ENCODE measurements at places on chromosomes 13 and 19.

DNA sequence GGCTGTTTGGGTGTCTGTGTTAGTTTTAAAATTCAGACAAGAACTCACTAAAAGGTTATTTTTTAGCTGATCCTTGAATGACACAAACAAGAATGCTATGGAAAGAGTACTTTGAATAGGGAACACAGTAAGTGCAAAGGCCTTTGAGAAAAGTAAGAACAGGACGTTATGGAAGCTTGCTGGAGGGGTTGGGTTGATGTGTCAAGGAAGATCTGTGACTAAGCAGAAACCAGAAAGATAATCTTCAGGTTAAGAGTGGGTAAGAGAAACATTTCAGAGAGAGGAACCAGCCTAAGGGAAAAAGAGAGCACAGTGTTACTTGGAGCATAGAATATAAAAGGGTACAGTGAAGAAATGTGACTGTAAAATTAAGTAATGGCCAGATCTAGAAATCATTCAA, 41.2 kb upstream of the TRPC4 start:
- DNase-seq = no peak

DNA sequence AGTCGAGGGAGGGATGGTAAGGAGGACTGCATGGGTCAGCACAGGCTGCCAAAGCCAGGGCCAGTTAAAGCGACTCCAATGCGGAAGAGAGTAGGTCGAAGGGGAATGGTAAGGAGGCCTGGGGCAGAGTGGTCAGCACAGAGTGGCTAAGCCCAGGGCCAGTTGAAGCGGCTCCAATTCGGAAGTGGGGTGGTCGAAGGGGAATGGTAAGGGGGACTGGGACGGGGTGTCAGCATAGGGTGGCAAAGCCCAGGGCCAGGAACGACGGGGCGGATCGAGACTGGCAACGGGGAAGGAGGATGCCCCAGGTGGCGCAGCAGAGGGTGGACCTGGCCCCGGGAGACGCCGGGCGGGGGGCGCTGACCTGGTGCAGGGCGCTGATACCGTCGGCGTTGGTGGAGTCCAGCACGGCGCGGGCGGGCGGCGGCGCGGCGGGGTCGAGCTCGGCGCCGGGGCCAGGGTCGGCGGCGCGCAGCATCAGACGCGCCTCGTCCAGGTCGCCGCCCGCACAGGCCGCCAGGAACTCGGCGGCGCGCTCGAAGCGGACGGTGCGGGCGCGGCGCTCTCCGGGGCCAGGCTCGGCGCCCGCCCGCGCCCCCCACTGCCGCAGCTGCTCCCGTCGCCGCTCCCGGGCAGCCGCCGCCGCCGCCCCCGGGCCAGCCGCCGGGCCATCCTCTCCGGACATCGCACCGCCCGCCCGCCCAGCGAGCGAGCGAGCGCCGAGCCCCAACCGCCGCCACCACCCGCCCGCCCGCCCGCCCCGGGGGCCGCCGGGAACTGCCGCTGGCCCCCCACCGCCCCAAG, at the start of gene PPP1R12C:
Gene PPP1R12C (minus strand): TSS at position 779 of the 804 bp plus-strand sequence. CDS start 94 bp downstream, at position 685.
- DNase-seq = no peak

GRCh38 chr19:29886586-29886985, 55.5 kb upstream of the URI1 start:
- no peak for DNase-seq

GRCh38 chr13:95601906-95602305, 42.6 kb downstream of the DZIP1 start:
- DNase-seq = no peak

GRCh38 chr19:16405797-16406196, 66.0 kb downstream of the EPS15L1 start:
- no peak for DNase-seq

DNA sequence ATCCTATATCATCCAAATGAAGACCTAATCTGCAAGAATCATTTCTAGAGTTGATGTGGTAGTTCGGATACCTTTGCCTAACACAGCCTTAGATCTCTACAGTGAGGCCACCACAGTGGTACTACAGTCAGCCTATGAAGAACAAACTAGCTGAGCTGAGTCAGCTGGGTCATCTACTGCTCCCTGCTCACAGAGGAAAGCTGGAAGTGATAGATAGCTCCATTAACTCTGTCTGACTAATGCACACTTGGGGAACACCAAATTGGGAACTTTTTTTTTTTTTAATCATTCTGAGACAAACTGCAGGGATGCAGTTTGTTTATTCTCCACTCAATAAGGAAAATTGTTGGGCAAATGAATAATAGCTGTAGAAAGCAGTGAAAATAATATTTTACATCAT, 1160.6 kb downstream of the PCDH9 start:
- no peak for DNase-seq

- DNase-seq = no peak
These were observed 10.6 kb upstream of the ZNF460 start for GRCh38 chr19:57269515-57270250.

- no peak for DNase-seq
These were observed 247.8 kb upstream of the ZNF507 start for GRCh38 chr19:32097620-32098019.

- peak; percentile 31 for DNase-seq
These were observed 630 bp downstream of the RAP2A start for GRCh38 chr13:97434397-97435201.

DNA sequence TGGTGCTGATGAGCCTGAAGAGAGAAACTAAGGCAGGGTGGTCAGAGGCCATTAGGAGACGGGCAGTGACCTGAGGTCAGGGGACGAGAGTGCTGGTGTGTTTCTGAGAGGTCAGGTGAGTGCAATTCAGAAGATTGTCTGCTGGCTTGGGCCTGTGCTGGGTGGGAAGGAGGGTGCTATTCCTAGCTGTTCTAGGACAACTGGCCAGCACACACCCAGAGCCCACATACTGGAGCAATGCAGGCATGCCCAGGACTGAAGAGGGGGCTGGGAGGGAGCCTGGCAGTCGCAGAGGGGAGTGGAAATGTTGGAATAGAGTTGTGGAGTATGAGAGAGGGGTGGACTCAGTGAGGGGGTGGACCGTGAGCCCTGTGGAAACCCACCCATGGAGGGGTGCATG, 16.5 kb downstream of the ARHGEF7 start:
- DNase-seq = no peak

DNA sequence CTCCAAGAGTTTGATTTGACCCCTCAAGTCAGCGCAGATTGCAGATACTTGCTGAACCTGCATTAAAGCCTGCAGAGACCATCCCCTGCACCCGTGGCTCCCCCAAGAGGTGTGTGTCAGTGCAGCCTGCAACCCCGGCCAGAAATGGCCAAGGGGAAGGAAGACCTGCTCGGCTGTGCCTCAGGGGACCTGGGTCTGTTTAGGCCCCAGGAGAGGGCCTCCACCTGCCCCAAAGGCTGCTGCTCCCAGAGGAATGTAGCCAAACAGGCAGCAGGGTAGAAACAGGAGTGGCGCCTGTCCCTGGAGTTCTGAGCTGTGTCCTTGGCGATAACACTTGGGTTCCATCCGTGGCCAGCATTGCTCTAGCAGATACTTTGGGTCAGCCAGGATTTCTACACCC, 8.0 kb downstream of the POP4 start:
- DNase-seq = no peak

GRCh38 chr13:96734499-96734898, 259.8 kb downstream of the OXGR1 start:
- DNase-seq = no peak

GRCh38 chr13:110018009-110018408, 231.6 kb upstream of the IRS2 start:
- DNase-seq = no peak

- DNase-seq = no peak
These were observed 22.4 kb upstream of the MATK start for GRCh38 chr19:3808420-3809143.

- no peak for DNase-seq
These were observed 28.4 kb downstream of the TMTC4 start for GRCh38 chr13:100646030-100646673.

DNA sequence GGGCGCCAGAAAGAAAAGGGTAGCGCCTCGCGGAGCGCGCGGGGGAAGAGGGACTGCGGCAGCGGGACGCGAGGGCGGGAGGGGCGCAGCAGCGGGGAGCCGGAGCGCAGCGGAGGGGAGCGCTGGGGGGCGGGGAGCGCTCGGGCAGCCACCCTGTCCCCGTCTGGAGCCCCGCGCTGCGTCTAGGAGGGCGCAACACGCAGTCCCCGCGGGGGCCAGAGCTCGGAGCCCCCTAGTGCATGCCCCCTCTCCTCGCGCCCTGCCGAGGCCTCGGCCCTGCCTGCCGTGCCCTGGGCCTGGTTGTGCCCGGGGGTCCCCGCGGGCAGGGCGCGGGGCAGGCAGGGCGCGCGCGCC, 37.9 kb downstream of the SOX1 start:
- no peak for DNase-seq

DNA sequence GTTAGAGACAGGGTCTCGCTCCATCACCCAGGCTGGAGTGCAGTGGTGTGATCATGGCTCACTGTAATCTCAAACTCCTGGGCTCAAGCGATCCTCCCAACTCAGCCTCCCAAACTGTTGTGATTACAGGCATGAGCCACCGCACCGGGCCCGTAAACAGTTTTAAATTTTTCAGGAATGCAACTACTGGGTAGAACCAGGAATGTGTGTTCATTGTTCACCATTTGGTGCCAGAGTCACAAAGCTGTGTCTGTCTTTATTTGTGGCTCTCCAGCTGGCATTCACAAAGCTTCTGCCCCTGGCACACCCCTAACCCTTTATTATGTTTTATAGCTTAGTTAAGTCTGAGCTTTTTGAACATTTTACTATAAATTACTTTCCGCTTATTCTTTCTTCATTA, 19.8 kb upstream of the ACP7 start:
- DNase-seq = no peak

DNA sequence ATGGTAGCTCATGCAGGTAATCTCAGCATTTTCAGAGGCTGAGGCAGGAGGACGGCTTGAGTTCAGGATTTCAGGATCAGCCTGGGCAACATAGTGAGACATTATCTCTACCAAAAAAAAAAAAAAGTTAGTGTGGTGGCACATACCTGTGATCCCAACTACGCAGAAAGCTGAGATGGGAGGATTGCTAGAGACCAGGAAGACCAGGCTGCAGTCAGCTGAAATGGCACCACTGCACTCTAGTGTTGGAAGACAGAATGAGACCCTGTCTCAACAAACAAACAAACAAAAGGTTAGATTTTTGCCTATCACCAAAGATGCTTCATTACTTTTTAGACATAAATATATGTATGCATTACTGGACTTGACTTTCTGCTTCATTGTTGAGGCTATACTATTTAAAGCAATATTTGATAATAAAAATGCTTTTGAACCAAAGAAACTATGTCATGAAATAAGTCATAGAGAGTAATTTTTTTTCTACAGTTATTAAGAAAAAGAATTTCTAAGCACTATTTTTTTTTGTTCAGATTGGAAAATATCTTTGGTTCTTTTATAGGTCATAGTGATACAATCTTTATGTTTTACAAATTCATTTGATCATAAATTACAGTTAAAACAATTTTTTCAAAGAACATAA, 1180.1 kb upstream of the ATXN8OS start:
- no peak for DNase-seq

- DNase-seq = no peak
These were observed at the start of gene HDGFL2 for GRCh38 chr19:4472174-4472974. Gene HDGFL2 (plus strand): TSS chr19:4472297. CDS start chr19:4472351, 54 bp downstream.

DNA sequence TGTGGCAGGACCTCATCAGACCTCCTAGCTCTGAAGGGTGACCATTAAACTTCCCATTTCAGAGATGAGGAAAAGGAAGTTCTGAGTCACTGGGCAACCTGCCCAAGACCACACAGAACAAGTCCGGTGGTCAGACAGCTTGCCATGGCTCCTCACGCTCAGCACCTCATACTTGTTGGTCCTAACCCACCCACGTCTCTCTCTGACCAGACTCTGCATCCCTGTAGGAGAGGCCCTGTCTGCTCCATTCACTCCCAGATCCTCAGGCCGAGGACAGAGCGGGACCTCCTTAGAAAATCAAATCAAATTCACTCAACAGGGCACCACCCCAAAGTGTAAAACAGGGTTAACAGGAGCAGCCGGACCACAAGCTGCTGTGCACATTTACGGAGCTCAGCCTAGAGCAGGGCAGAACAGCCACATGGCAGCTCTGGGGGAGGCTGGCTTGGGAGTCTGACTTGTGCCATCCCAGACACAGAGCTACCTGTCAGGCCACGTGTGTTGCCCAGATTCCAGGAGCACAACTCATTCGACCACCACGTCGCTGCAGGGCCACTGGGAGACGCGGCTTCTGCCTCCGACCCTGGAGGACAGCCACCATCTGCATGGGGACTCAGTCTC, 1.7 kb downstream of the MIER2 start:
- peak; percentile 38 for DNase-seq

- no peak for DNase-seq
These were observed 49.5 kb downstream of the ZNF729 start for GRCh38 chr19:22335716-22336115.

Data from CD4-positive, alpha-beta T cell treated with Interferon alpha-2 for 1 hour (primary cell).